Activated gamma-delta T cell (primary cell): ENCODE measurements at places on chromosomes 11 and 22.

GRCh38 chr11:24422376-24422775, 74.5 kb upstream of the LUZP2 start:
- DNase-seq: no peak

DNA sequence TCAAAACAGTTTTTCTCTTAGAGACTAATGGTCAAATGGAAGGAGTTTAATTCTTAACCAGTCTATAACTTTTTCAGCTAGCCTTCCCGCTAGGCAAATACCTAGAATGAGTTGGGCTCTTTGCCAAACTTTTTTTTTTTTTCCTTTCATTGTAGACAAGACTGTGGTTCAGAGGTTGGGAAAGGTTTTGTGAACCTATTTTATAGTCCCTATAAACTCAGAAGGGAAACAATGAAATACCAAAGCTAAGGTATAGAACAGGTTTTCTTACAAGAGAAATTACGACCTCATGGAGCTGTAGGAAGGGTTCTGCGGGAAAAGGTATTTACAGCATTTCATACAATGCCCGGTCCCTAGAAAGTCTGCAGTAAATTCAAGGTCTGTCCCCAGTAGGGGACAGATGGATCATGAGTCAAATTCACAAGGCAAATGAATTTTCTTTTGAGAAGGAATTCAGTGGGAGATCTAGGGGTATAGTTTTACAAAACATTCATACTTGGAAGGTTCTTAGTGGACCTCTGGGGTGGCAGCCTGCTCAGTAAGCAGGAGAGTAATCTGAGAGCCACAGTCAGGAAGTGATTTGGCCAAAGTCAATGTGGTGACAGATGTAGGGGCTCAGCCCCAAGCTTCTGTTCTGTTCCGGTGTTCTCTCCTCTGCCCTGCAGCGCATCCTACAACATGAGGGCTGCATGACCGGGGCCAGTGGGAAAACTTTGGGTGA, 146.8 kb downstream of the DBX1 start:
- DNase-seq: no peak

- DNase-seq: no peak
These were observed 207.9 kb upstream of the ISX start for GRCh38 chr22:34858066-34858465.

GRCh38 chr11:114846416-114846791, 168.1 kb downstream of the NXPE2 start:
- DNase-seq: no peak

- DNase-seq: no peak
These were observed 64.8 kb downstream of the STIM1 start for GRCh38 chr11:3920148-3920852.

- DNase-seq: no peak
These were observed 23.5 kb upstream of the PICK1 start for GRCh38 chr22:38033522-38034277.

GRCh38 chr11:35050541-35050995, 88.4 kb upstream of the CD44 start:
- no peak for DNase-seq

GRCh38 chr22:29183971-29184848, 21.5 kb upstream of the EMID1 start:
- no peak for DNase-seq

DNA sequence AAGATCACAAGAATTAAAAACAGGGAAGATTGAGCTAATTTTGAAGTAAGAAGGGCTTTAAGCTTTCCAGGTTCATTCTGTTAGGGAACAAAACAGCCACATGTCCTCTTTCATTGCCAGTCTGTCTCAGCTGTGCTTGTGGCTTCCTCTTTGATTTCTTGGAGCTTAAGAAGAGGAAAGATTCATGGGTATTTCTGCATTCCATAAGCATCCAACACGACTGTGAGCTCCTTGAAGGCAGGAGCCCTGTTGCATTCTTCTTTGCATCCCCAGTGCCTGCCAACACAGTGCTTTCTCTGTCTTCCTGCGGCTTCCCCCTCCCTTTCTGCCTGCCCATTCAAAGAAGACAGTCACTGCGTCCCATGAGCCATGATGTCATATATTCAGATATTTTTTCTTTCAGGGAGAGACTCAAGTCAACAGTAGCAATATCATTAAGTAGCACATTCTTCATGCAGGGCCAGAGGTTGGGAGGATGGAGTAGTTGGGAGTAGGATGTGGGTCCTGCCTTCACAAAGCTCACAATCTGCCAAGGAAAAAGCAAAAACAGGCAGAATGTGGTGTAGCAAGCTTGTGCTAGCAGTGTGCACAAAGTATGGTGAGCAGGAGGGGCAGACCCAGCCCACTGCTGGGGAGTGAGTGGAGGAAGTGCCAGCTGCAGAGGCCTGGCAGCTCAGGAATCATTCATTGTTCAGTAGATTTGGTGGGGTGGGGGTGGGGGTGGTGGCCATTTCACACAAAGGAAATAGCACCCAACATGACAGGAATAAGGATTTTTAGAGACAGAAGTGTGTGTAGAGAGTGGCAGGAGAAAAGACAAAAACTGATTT, 162.1 kb upstream of the RASSF10 start:
- DNase-seq: no peak

- DNase-seq: no peak
These were observed 13.5 kb upstream of the DTX4 start for GRCh38 chr11:59158206-59159068.

DNA sequence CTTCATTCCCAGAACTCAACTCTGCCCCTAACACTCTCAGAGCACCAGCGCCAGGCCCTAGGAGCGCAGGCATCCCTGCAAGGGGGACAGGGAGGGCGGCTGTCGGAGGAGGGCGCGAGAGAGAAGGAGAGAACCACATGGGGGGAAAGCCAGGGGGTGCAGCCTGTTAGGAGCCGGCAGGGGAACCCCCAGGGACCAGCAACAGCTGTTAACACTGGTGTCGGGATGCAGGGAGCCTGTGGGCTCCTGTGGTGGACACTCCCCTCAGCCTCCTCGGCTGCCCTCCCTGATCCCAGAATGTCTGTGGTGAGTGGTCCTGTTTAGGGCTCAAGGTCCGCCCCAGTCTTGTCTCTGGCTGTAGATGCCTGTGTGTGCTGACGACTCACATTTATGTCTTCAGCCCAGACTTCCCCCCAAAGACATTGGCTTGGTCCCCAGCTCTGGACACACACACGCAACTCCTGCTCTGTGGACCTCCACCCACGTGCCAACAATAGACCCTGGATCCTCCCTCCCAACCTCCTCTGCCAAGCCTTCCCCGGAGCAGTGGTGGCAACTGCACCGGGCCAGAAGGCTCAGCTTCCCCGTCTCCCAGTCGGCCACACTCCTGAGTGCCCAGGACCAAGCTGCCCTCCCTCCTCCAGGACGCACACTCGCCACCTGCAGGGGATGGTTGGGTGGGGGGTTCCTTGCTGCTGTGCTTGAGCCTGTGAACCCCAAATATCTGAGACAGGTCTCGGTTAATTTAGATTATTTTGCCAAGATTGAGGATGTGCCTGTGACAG, 817 bp upstream of the IFITM5 start:
- DNase-seq: no peak

DNA sequence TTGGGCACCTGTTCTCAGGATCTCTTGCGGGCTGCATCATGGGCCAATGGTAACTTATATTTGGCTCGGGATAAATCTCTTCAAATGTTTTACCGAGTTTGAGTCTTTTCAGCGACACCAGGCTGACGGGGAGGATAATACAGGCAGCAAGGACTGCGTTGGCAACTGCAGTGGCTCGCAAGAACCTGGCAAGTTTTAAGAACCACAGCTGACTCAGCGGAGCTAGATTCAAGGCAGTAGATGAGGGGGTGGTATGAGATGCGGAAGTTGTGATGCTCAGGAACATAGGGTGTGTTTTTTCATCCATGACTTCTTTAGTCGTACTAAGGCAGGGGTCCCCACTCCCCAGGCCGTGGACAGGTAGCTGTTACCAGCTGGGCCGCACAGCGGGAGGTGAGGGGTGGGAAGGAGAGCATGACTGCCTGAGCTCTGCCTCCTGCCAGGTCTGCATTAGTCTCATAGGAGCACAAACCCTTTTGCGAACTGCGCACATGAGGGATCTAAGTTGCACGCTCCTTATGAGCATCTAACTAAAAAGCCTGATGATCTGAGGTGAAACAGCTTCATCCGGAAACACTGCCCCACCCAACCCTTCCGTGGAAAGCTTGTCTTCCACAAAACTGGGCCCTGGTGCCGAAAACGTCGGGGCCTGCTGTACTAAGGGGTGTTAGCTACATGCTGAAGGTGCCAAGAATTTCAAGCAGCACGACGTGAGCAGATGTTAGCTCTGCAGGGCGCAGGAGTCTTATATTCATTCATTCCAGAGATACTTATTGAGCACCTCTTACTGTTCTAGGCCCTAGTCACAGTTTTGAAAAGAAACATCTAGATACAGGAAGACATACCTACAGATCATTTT, 6.4 kb upstream of the JAM3 start:
- no peak for DNase-seq

DNA sequence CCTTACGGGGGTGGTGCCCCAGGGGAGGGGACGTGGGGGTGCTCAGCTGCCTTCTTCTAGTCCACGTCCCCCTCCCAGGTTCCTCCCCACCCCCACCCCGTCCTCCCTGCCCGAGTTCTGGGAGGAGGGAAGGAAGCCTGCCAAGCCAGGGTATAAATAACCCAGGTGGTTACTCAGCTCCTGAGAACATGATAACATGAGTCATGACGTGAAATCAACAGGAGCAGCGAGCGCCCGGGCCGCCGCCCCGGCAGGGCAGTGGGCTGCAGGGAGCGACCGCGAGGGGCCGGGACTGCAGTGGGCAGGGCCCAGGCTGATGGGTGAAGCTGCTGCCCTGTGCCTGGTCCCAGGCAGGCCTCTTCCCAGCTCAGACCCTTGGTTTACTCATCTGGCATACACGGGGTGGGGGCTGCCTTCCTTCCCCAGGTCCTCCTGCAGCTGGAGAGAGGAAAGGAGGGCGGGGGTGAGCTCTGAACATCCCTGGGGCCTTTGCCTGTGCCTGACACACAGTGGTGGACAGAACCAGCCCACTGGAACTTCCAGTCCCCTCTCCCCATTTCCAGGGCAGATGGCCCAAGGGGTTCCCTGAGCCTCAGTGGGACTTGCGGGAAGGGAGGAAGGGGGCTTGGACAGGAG, 8.8 kb upstream of the PDGFB start:
- DNase-seq: no peak

DNA sequence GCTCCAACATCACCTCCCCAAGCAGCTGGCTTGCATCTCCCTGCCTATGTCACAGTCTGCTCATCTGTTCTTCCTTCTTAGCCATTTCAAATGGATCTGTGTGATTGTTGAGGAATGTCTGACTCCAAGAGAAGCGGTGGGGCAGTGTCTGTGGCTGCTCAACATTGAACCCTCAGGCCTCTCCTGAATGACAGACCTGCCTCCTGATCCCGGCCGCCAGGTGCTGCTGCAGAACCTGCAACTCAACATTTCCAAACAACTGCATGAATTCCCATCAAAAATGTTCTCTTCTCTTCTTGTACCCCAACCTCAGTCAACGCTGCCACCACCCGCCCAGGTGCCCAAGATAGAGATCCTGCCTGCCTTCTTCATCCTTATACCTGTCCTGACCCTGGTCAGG, 132.5 kb downstream of the FBXO7 start:
- no peak for DNase-seq

GRCh38 chr22:31866918-31867317, 77.4 kb upstream of the YWHAH start:
- no peak for DNase-seq

GRCh38 chr11:102304686-102305085, 12.6 kb upstream of the BIRC3 start:
- no peak for DNase-seq

GRCh38 chr11:71188886-71189767, 63.2 kb downstream of the SHANK2 start:
- no peak for DNase-seq

DNA sequence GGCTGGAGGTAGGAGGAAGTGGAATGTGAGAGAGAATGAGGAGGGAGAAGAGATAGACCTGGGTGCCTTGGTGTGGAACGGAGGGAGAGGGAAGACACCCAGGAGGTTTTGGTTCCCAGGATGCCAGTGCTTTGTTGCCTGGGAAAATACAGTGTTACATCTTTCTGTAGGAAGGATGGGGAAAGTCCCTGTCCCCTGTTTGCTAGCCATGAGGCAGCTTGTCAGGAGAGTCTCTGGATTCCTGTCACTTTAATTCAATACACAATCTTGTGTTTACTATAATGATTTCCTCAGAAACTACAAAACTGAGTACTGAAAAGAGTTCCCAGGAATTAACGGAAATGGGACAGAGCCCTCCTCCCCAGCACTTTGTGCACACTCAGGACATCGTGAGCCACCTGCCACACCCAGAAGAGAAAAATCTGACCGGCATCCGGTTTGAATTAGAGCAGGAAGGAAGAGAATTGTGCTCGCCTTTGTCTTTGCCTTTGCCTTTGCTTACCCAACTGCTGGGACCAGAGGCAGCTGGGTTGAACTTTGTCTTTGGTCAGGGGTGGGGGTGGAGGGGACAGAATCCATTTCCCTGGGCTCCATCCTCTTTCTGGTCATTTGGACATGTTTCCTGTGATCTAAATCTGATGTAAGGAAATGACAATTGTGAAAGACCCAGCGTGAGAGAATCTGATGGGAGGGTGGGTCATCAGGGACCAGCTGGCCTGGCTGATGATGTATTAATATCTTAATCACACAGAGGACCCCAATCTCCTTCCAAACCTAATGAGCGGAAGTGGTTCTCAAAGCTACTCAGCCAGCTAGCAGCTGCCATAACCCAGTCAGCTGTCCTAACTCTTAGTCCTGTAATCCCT, 1.3 kb upstream of the LIMK2 start:
- DNase-seq: no peak

- no peak for DNase-seq
These were observed 194.1 kb upstream of the CCDC90B start for GRCh38 chr11:83480251-83480650.

DNA sequence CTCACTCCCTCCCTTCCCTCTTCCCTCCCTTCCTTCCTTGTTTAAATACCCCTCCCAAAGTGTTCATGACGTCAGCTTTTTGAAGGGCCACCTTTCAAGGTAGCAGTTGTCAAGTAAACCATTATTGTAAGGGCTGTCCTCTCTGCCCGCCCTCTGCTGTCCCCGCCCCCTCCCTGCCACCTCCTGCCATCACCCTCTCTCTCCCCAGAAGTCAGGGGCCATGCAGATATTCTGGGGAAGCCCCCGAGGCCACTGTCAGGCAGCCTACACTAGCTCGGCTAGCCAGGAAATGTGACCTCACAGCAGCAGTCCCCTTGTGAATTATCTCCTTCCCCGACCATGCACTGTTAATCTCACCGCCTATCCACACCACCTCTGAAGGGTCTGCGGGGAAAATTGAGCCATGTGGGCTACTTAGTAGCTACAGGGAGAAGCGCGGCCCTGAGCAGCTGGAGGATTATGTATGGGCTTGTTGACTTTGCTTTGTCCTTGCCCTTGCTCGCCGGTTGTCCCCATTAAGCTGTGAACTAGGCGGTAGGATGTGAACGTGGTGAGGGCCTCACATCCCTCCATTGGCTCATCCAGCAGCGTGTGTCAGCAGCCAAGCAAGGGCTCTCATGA, 42.1 kb upstream of the ATXN10 start:
- no peak for DNase-seq

- no peak for DNase-seq
These were observed 76.1 kb upstream of the LIN7C start for GRCh38 chr11:27582621-27583020.

GRCh38 chr11:94767701-94768601, at the start of gene AMOTL1:
AMOTL1 (plus strand) TSS chr11:94768356; CDS start chr11:94768512, 156 bp downstream.
- DNase-seq: peak; percentile 14

GRCh38 chr11:95442531-95443050, 211.6 kb upstream of the SESN3 start:
- DNase-seq: no peak
